ENCODE measurements at places on chromosomes 1 and 21.
A peak's percentile ranks its signal among the peaks of the same experiment; 100 is the strongest.

GRCh38 chr1:163504331-163504978 is 182.7 kb downstream of the NUF2 start:
- DNase-seq, result no peak

- DNase-seq, result peak; percentile 77
Observed at GRCh38 chr21:37711836-37712568, 204.3 kb downstream of the KCNJ6 start.

DNA sequence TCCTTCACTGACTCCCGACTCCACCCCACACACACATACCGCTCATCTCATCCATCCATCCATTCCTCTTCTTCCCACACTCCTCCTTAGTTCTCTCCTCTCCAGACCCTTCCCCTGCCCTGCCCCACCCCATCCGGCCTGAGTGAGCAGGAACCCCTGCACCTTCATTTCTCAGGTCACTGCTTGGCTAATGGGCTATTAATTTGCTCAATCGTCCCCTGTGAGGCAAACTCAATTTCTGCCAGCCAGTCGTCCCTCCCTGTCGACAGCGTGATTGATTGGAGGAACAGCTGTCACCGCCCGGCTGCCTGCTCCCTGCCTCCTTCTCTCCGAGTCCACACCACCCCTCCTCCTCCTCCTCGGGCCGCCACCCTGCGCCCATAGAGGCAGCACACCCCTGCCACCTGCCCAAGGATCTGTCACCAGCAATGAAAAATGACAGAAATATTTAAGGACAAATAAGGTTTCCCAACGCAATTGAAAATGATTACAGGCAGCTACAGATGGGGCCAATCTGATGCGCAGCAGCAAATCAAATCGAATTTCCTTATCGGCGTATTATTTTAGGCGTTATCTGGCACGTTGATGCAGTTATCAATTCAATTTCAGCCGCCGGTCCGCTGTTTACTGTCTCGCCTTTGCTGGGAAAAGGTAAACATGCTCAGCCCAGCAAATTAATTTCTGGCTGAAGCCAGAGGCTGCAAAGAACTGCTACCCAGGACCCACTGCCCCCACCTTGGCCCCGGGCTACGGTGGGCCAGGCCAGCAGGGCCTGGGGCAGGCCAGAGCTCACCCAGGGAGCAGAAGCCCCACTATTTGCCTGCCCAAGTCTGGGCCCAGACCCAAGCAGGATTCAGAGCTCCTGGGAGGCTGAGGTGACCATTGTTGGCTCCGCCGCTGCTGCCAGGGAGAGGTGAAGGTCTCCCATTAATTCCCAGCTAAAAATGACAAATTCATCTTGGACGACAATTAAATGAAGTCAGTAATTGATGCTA is 71.3 kb downstream of the TMEM53 start:
- DNase-seq, result no peak

GRCh38 chr1:36486439-36487335 is 4.0 kb upstream of the CSF3R start:
- DNase-seq, result no peak

- peak; percentile 55 for DNase-seq
Observed at GRCh38 chr1:37177230-37177864, 143.0 kb upstream of the GRIK3 start.

DNA sequence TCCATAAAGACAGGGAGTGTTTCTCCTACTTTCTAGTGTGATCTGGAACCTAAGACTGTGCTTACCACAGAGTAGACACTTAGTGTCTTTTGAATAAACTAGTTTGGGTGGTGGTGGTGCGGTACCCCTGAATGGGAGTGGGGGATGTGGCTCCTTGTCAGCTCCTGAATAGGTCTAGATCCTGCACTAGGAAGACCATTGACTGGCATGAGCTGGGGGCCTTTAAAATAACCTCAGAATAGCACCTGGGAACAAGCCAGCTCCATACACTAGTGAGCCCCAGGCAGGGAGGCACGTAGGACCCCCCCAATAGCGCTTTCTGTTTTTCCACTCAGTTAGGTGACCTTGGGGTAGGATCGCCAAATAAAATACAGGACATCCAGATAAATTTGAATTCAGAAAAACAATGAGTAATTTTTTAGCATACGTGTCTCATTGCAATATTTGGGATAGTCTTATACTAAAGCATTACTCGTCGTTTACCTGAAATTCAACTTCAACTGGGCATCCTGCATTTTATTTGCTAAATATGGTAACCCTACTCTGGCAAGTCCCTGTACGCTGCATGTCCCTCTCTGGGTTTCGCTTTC is 45.6 kb downstream of the AZIN2 start:
- DNase-seq, result no peak

DNA sequence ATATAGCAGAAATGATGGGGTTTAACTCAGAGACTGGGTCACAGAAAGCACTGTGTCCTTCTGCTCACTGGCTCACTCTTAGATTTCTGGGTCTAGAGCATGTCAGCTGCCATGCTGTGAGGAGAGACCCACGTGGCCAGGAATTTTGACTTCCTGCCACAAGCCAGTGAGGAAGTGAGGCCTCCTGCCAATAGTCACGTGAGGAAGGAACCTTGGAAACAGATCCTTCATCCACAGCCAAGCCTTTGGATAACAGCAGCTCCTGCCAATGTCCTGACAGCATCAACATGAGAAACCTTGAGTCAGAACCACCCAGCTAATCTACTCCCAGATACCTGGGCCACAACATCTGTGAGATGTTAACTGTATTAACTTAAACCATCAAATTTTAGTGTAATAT is 114.5 kb upstream of the PLPPR5 start:
- DNase-seq, result no peak

DNA sequence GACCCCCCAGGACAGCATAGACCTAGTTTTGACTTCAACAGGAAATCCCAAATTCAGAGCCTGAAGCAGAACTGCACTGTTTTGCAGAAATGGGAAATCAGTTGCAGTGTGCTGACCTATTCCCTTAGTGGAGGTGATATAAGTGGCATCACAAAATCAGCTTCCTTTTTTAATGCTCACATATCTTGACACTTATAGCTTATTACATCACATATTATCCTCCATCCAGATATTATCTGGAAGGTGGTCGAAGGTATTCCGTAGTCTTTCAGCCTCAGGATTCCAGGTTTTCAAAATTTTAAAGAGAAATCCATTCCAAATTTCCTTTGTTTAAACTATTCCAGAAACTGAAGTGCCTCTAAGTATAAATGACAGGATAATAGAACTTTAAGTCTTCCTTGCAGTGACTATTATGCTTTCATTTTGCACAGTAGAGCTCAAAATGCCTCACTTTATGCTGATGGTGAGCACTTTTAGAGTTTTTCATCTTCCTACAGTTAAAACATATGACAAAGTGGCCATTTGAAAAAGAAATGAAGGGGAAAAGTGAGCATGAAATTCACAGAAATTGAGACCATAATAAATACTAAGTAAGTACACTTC is 106.4 kb upstream of the DPYD start:
- no peak for DNase-seq

DNA sequence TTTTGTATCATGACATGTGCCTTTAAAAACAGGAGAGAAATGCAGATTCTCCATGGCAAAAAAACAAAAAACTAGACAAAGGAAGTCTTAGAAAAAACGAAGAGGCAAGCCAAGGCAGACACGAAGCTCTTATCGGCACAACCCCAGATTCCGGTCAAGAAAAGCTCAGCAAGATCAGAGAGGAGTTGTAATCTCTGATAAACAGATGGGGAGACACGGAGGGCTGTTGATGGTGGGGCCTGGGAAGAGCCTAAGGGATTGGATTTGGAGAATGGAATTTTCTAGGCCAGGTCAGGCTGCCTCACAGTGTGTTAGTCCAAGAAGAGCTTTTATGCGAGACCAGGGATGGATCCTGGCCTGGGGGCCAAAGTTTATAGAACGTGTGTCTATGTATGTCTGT is 96.2 kb upstream of the AKT3 start:
- DNase-seq, result no peak

GRCh38 chr1:7579016-7579415 is 192.1 kb upstream of the VAMP3 start:
- DNase-seq, result no peak

GRCh38 chr1:2018217-2019171 is 651 bp upstream of the GABRD start:
- no peak for DNase-seq

GRCh38 chr1:50427086-50427817 is 4.0 kb upstream of the DMRTA2 start:
- no peak for DNase-seq

DNA sequence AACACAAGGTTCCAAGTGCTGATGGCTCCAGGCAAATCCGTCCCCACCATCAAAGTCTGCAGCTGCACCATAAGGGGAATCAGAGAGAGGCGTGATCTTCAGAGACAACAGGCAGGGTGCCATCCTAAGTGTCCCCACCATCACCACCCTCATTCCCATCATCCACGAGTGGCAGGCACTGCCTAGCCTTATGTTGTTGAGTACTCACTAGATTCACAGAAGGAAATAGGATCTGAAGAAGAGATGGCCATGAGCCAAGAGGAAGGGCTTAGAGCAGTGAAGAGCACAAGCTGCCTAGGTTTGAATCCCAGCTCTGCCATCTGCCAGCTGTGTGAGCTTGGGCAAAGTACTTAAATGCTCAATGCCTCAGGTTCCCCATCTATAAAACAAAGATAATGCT is 207.3 kb upstream of the CSF3R start:
- no peak for DNase-seq

- no peak for DNase-seq
Observed at GRCh38 chr1:235357485-235358373, 9.5 kb upstream of the TBCE start.

DNA sequence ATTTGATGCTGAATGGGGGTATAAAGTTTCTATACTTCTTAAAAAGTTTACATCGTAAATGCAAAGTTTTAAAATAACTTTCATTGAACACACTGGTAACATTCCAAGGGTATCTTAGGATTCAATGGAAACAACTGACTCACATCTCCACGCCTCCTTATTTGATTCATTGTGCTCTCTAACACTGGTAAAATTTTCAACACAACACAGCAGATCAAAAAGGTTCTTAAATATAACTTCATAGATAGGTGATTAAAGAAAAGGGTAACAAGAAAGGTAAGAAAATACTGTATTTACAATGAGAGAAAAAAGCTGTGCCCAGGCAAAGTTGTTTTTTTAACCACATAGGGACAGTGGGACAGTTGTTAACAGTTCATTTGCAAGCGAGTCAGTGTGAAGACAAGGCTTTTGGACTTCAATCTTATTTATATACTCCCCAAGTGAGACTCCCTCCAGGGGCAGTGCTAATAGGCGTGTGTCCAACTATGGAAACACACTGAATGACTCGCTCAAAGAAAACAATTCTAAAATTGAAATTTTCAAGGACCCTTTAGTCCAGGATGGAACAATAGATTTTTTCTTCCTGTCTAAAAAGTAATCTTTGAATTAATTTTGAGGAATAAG is 140.5 kb downstream of the TIAM1 start:
- DNase-seq, result no peak

- DNase-seq, result no peak
Observed at GRCh38 chr1:233355841-233356704, 28.5 kb downstream of the MAP3K21 start.

GRCh38 chr1:33167650-33168447 is 14.0 kb downstream of the TRIM62 start:
- DNase-seq, result no peak

- DNase-seq, result no peak
Observed at GRCh38 chr1:25890239-25891034, 14.9 kb upstream of the PAQR7 start.

DNA sequence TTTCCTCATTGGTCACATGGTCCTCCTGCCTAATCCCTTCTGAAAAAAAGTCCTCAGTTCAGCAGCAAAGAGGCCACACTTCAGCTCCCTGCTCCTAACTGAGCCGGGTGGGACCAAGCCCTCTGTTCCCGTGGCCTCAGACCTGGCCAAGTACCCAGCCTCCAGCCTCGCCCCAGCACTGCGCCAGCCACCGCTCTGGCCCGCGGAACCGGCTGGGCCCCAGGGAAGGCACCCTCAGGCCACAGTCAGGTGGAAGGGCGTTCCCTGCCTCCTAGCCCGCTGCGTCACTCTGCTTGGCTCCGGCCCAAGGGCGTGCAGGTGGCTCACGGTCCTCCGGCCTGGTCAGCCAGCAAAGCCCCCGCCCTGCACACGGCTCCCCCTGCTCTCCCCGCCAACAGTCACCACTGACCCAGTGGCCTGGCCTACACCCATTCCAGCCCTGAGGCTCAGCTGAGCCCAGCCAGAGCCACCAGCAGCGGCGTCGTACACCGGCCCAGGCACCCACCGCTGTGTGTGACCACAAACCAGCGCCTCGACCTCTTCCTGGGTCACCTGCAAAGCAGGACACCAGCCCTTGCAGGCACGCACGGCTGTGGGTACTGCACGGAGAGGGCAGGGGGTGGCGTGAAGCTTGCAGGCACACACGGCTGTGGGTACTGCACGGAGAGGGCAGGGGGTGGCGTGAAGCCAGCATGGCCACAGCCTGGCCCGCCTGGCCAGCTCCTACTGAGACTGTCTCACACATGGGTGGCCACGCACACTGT is 19.4 kb downstream of the NADK start:
- no peak for DNase-seq

- DNase-seq, result no peak
Observed at GRCh38 chr1:22542886-22543285, 20.4 kb upstream of the EPHA8 start.
